Left lung (tissue), 14 donors: ENCODE measurements at places on chromosomes 4 and X. TPM values are rescaled to one million over a fixed set of nuclear protein-coding genes. Genes with fewer than 3 reads are reported as not detected.
A peak's percentile ranks its signal among the peaks of the same experiment; 100 is the strongest.

GRCh38 chrX:91039777-91040176 lies 394.9 kb upstream of the PABPC5 start:
- H3K27ac ChIP-seq: no peak overlapping the region
- no peak overlapping the region for H3K4me3 ChIP-seq
- no peak for DNase-seq
- no peaks in the 10 kb centered on the region for H3K27me3 ChIP-seq
- H3K36me3 ChIP-seq: no peaks in the 10 kb centered on the region

- no peaks in the 10 kb centered on the region for H3K36me3 ChIP-seq
- peak; percentile 58 for DNase-seq
- no peak overlapping the region for H3K27ac ChIP-seq
- H3K4me3 ChIP-seq: no peak overlapping the region
- peaks cover 4% of the 10 kb centered on the region for H3K4me1 ChIP-seq
Observed at GRCh38 chr4:7198440-7199128, 6.2 kb downstream of the SORCS2 start.

GRCh38 chr4:77819404-77819842 lies 255 bp upstream of the CNOT6L start:
- no peak for DNase-seq
- H3K27ac ChIP-seq: peak overlapping the region; percentile 99
- H3K4me3 ChIP-seq: peak overlapping the region; percentile 67

DNA sequence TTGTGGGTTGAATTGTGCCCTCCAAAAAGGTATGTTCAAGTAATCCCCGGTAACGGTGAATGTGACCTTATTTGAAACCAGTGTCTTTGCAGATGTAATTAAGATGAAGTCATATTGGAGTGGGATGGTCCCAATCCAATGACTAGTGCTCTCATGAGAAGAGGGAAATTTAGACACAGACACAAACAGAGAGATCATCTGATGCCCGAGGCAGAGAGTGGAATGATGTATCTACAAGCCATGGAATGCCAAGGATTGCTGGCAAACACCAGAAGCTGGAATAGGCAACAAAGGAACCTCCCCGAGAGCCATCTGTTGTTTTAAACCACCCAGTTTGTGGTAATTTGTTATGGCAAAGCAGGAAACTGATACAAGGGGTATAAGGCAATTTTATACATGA lies 35.1 kb downstream of the RPS6KA3 start:
- H3K27me3 ChIP-seq: no peaks in the 10 kb centered on the region
- no peak overlapping the region for H3K4me3 ChIP-seq
- H3K36me3 ChIP-seq: no peaks in the 10 kb centered on the region
- no peaks in the 10 kb centered on the region for H3K4me1 ChIP-seq
- no peak for DNase-seq

Gene HHIP
- 59.8 TPM for total RNA-seq

Gene SEPTIN6
- 20.3 TPM for total RNA-seq

Gene PRRG1
- 9.8 TPM for total RNA-seq

DNA sequence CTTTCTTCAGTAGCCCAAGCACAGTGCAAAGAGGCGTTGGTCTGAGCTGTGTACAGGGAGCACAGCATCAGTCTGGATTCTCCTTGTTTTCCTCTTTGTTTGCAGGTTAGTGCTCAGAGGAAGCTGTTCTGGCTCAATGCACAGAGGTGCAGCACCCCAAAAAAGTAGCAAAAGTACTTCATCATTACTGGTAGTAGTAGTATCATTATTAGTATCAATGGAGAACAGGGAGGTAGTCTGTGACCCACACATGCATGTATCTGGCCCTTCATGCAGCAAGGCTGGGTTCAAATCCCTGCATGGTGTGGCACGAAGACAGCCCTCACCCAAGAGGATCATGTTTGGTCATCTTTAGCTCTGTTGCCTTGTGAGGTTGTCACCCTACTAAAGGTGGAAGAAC lies 68.7 kb downstream of the CXXC4 start:
- H3K4me3 ChIP-seq: no peak overlapping the region
- no peaks in the 10 kb centered on the region for H3K36me3 ChIP-seq
- DNase-seq: no peak

Gene SUV39H1
- 5.0 TPM for total RNA-seq

Gene ZMAT1
- total RNA-seq: 3.4 TPM

Gene GSX2
- total RNA-seq: not detected

DNA sequence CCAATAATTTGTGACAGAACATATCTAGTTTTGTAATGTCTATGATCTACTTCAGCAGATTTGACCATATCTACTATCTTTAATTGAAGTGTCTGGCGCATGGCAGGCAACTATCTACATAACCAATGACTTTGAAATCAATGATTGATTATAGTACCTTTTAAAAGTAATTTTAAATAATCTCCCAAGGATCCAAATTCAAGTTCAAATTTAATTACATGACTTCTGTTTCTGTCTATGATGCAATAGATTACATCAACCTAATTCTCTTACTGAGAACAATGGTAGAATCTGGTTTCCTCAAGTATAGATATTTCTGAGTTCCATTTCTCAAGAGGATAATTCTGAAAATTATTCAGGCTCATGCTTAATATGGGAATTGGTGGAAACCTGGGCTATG lies 177.4 kb upstream of the IL15 start:
- no peak overlapping the region for H3K4me3 ChIP-seq
- H3K27ac ChIP-seq: no peak overlapping the region
- no peaks in the 10 kb centered on the region for H3K4me1 ChIP-seq

Gene HCFC1
- total RNA-seq: 58.1 TPM

DNA sequence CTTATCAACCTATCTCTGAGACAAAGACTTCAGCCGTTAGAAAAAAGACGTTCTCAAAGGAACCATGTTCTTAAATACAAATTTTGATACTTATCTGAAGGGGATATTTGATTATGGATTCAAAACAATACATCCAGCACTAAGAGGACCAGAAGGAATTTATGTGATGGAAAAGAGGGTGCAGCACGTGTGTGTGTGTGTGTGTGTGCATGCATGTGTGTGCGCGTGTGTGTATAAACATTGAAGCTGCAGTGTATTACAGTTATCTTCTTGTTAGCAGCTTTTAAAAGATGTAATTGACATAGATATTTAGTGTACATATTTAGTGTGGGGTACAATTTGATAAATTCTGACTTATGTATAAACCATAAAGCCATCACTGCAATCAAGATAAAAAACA lies 44.9 kb downstream of the ANK2 start:
- DNase-seq: no peak
- H3K36me3 ChIP-seq: no peaks in the 10 kb centered on the region
- H3K27ac ChIP-seq: no peak overlapping the region
- no peak overlapping the region for H3K4me3 ChIP-seq
- no peaks in the 10 kb centered on the region for H3K27me3 ChIP-seq

Gene NSUN7
- total RNA-seq: 5.3 TPM

Gene MAP3K15
- 0.24 TPM for total RNA-seq

Gene TXLNG
- total RNA-seq: 9.6 TPM

GRCh38 chr4:98958065-98958464 lies 29.1 kb upstream of the EIF4E start:
- H3K4me1 ChIP-seq: no peaks in the 10 kb centered on the region
- no peak for DNase-seq
- H3K4me3 ChIP-seq: no peak overlapping the region
- H3K27me3 ChIP-seq: no peaks in the 10 kb centered on the region
- no peak overlapping the region for H3K27ac ChIP-seq

DNA sequence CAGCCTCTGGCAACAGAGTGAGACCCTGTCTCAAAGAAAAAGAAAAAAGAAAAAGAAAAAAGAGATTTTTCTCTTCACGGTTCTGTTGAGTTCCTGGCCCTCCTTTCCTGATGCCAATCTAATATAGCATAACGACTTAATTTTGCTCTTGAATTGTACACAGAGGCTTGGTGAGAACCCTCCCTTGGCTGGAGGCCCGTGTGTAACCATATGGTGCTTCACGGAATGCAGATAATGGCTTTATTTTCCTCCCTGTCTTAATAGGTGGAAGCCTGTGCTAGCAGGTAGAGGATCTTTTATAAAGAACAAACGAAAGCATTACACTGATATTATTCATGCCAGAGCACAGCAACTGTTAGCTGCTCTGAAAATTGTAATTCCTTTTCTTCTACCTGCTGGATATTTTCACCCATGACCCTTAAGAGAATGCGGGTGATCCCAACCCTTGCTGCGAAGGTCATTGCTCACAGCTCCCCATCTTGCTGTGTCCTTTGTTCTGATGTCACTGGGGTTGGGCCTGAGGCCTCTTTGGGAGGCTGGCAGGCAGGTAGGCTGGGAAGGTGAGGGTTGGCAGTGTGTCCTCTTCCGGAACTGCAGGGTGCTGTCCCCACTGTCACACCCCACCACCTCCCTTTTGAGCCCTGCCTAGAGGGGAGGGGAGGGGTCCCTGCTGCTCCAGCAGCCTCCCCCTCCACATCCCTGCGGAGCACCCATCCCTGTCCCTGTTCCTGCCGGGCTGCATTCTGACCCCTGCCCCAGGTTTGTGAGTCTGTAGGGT lies 83.8 kb upstream of the STOX2 start:
- H3K4me1 ChIP-seq: no peaks in the 10 kb centered on the region
- H3K36me3 ChIP-seq: no peaks in the 10 kb centered on the region
- H3K27ac ChIP-seq: no peak overlapping the region
- no peak for DNase-seq
- H3K4me3 ChIP-seq: no peak overlapping the region
- no peaks in the 10 kb centered on the region for H3K27me3 ChIP-seq
